NCI-H1694 (cell line): ENCODE measurements at places on chromosomes 1 and 21.
A peak's percentile ranks its signal among the peaks of the same experiment; 100 is the strongest.

DNA sequence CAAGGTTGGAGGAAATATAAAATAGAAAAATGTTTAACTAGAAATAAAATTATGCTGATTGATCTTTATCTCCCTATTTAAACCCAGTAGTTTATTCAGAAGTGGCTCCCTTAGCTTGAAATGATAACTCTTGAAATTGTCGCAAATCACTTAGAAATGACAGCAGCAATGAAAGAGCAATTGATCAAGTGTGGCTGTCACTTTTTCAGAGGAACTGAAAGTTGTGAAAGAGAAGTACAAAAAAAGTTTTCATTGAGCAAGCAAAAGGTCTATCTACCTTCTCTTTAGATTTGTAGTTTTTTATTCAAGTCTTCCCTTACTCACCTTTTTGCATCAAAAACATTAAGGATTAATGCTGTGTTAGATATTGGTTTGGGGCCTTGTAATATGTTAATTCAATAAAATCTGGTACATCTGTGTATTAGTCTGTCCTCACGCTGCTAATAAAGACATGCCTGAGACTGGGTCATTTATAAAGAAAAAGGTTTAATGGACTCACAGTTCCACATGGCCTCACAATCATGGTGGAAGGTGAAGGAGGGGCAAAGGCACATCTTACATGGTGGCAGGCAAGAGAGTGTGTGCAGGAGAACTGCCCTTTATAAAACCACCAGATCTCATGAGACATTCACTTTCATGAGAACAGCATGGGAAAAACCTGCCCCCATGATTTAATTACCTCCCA is 48.3 kb downstream of the LRRC8C start:
- no peak for DNase-seq

- DNase-seq, result no peak
Observed at GRCh38 chr1:11013160-11013531, 692 bp downstream of the TARDBP start.

- DNase-seq, result no peak
Observed at GRCh38 chr1:37363535-37363934, 110.8 kb upstream of the ZC3H12A start.

DNA sequence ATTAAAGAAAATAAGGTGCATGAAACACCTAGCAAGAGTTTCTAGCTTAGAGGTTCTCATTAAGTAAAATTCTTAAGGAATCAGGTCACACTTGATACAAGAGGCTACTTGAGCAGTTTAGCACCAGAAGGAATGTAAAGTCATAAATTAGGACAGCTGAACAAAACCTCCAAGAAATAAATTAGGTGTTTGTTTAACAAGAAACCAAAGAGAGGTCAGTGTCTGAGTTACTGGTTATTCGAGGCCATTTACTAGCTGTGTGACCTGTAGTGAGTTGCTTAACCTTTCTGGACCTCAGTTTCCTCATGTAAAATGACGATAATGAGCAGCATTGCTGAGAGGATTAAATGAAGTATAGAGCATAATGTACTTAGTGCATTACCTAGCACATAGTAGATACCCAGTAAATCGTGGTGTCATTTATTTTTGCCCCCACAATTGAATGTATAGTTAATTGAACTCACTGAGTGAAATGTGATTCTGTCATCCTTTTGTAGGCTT is 908 bp upstream of the ELK4 start:
- no peak for DNase-seq

- DNase-seq, result no peak
Observed at GRCh38 chr1:192763756-192764155, 45.1 kb upstream of the RGS2 start.

DNA sequence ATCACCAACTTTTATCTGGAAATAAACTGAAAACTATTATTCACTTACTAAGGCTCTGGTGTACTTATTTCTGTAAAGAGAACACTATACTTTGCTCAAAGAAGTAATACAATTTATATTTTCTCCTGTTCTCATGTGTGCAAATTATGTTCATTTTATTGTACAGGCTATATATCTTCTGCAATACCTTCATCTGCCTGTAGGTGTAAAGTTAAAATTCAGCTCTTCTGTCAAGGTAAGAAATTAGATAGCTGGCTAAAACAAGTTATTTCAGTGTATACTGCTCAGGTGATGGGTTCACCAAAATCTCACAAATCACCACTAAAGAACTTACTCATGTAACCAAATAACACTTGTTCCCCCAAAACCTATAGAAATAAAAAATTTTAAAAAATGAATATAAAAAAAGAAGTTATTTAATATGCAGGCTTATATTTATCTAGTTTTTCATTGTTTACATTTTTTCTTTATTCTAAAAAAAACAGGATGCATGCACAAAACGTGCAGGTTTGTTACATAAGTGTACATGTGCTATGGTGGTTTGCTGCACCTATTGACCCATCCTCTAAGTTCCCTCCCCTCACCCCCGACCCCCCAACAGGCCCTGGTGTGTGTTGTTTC is 81.5 kb downstream of the PTGER3 start:
- DNase-seq, result peak; percentile 20

- no peak for DNase-seq
Observed at GRCh38 chr21:44572959-44573583, 458 bp upstream of the KRTAP10-4 start.

- no peak for DNase-seq
Observed at GRCh38 chr1:215219372-215219771, 136.8 kb downstream of the KCNK2 start.

DNA sequence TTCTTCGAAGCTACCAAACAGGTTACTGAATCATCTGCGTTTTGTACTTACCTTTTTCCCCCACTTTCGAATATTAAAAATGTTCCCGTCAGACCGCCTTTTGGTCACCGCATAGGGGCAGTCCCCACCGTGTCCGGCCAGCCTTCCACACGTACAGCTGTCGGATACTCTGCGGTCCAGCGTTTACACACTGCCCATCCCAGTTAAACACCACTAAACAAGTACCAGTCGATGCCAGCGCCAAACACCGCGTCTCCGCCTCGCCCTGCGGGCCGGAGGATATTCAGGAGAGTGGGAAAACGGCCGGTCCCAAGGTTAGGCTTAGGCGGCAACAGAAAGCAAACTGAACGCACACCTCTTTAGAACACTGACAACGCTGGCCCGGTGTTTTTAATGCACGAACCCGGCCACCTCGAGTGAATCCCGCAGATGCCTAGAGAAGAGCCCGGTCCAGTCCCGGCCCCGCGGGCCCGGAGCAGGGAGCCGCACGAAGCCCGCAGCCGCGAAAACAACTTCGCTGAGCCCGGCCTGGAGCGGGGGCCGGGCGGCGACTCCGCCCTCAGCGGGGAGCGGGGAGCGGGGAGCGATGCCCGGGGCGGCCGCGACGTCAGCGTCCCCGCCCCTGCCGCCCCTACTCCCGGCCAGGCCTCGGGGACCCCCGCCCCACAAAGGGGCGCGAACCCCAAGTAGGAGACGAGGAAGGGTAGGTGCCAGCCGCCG is 730 bp upstream of the PHF13 start:
- DNase-seq, result peak; percentile 5

DNA sequence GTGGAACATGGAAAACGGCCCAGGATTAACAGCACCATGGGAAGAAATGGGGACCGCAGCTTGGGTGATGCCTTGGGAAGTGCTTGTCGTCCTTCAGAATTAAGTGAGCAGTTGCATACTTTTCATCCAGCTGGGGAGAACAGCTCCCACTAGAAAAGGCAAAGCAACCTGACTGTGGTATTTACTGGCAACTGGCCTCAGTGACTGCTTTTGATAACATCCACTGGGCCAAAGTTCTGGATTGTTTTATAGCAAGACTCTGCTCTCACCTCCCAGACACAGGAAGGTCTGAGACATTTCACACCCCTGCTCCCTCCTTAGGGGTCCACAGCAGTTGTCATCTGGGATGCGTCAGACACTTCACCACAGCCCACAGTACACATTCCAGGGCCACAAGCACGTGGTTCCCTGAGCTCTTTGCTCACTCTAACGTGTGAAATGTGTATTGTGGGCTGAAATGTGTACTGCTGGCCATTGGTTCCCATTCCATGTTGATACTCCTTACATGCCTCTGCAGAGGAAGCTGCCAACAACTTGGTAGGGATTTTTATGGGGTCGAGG is 6.6 kb downstream of the PAPPA2 start:
- DNase-seq, result no peak

DNA sequence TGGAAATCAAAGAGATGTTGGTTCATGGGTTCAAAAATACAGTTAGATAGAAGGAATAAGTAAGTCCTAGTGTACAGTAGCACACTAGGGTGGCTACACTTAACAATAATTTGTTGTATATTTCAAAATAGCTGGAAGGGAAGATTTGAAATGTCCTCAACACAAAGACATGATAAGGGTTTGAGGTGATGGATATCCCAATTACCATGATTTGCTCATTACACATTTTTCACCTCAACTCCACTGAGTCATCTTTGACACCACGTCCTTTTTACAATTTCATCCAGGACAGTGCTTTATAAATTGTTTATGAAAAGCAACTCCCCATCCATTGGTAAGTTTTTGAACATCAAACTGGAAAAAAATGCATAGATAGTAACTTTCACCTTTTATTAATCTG is 208.3 kb downstream of the ZC3H11B start:
- DNase-seq, result no peak

DNA sequence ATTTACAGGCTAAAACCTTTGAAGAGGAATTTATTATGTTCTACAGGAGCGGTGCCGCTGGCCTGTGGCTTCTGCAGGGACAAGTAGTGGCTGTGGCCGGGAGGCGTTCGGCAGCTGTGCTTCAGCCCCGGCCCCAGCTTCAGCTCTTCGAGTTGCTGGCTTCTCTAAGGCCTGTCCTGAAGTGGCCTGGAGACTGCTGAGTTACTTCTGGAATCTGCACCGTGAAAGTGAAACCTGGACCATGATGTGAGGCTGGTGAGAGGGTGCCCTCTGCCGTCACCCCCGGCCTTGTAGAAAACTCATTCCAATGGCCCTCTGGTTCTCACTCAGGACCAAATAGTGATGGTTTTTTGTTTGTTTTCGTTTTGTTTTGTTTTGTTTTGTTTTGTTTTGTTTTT is 48.1 kb downstream of the PRKCZ start:
- DNase-seq, result no peak

DNA sequence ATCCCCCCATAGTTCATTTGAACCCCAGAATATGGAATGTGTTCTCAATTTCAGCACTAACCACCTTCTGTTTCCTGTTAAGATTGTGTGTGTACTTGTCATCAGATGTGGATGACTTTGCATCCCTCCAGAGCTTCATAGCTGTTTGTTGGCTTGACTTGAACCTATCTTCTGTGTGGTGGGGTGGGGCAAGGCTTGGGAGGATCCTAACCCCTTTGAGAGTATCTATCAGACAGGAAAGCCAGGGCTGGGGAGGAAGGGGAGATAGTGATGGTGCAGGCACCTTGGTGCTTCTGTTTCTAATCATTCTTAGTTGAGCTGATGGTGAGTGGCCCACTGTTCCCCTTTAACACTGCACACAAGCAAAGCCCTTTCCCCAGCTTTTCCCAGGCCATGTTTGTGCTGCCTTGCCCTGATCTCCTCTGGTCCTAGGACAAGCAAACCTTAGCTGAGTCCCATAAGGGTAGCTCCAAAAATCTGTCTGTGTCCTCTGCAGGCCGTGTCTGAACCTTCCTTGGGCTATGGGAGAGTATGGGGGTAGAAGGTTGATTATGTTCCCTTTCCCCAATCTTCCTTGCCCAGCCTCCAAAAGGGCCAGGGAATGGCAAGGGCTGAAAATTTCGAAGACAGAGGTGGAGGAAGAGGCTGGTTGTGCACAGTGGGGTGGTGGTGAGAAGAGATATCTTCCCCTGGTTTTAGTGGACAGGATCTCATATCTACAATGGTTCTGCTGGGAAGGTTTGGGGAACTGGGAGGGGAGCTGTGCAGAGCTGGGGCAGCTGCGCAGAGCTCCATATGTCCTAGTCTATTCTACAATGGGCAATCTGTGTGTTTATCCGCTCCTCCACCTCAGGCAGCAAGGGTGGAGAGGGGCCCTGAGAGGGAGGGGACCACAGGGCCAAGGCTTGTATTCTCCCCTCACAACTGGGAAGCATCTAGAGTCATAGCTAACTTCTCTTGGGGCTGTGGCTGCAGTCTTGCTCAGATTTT is 1.4 kb downstream of the NHLH1 start:
- no peak for DNase-seq

DNA sequence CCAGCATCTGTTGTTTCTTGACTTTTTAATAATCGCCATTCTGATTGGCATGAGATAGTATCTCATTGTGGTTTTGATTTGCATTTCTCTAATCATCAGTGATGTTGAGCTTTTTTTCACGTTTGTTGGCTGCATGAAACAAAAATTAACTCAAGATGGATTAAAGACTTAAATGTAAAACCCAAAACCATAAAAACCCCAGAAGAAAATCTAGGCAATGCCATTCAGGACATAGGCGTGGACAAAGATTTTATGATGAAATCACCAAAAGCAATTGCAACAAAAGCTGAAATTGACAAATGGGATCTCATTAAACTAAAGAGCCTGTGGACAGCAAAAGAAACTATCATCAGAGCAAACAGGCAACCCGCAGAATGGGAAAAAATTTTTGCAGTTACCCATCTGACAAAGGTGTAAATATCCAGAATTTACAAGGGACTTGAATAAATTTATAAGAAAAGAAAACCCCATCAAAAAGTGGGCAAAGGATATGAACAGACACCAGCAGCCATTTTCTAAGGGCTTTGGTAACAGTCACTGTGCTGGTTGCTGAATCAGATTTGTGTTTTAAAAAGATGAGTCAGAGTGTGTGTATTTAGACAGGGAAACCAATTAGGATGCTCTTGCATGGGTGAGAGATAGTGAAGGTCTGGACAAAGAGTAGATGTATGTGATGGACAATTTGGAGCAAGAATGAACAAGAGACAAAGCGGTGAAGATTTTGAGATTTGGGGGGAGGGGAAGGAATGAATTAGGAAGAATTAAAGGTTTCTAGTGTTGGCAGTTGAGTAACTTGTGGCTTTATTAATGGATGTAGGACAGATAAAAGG is 110.7 kb downstream of the RYR2 start:
- DNase-seq, result no peak

GRCh38 chr1:202170726-202171125 is 10.3 kb upstream of the PTPN7 start:
- peak; percentile 58 for DNase-seq
